ENCODE measurements at places on chromosomes 7 and 10.

GRCh38 chr7:47094462-47094861 lies 487.4 kb downstream of the TNS3 start:
- no peak for DNase-seq

- no peak for DNase-seq
Measured at GRCh38 chr7:108014215-108014614, 11.3 kb upstream of the LAMB1 start.

DNA sequence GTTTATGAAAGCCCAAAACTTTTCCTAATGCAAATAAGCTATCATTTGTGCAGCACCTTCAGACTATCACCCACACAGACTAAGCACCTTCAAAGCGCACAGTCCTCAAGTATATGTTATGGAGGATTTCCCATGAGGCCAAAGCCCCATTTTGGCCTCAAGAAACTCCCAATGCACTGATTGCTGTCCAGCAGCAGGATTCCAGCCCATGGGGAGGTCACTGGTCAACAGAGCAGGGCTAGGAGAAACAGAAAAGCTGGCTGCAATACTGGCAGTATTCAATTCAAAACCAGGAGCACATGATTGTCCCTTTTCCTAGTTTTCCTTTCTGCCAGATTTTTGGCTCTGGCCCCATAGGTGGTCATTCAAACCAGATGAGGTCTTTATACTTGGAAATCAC lies 24.5 kb upstream of the KIAA1217 start:
- DNase-seq: no peak

DNA sequence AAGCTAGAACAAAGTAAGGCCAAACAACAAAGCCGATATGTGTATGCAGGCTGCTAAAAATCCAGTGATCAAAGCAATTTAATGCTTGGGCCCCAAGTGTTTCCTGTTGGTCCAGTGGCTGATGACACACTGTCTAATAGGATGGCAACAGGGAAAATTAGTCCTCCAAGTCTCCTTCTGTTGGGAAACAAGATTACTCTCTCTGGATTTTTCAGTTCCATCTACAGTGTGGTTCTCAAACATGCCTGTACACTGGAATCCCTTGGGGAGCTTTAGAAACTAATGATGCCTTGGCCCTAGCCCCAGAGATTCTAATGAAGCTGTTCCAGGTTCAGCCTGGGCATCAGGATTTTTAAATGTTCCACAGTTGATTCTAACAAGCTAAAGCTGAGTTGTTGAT lies 198.7 kb downstream of the AHR start:
- no peak for DNase-seq

GRCh38 chr10:26479766-26480492 lies 41.8 kb downstream of the APBB1IP start:
- DNase-seq: no peak

DNA sequence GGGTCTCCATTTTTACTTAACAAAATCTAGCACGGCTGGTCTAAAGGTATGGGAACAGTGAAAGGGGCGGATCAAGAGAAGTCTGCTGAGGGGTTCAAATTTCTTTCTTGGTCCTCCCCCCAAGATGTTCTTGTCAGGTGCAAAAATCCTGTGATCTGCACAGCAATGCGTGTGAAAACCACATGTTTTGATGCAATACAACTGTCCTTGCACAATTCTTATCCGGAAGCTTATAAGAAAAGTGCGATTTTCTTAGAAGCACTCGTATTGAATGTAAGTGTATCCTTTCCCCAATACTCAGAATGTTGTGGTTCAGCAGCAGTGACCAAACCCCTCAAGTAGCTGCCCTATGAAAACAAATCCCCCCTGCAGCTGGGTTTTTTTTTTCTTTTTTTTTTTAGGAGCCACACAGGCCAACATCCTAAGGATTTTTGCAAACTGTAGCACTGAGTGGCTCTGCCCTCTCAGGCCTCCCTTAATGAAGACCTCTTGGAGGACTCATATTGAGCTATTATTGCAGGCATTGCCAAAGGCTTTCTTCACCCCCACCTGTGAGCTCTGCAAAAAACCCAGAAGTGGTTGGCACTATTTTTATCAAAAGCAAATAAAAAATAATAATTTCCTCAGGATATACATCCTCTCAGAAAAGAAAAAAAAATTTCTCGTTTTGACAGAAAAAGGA lies 151.9 kb upstream of the ITGB1 start:
- DNase-seq: no peak

GRCh38 chr10:48835781-48836180 lies 103.9 kb downstream of the LRRC18 start:
- DNase-seq: no peak

DNA sequence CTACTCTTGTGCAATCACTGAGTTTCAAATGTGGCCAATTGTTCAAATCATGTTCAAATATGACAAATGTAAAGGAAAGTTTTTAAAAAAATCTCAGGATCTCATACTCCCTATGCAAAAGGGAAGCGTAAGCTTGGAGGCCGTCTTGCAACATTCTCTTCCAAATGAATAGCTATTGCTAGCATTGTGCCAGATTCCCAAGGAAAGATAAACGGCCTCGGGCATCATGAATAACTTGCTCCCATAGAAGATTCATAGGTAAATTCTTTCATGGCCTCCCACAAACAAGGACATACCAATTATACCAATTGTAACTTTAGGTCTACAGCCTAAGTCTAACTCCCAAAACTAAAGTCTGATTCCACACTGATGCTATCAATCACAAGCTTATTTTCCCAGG lies 416.9 kb downstream of the THSD7A start:
- DNase-seq: no peak

- DNase-seq: no peak
Measured at GRCh38 chr10:79451046-79451699, 5.7 kb upstream of the ZCCHC24 start.

- DNase-seq: no peak
Measured at GRCh38 chr10:132668048-132668394, 117.9 kb downstream of the NKX6-2 start.

- no peak for DNase-seq
Measured at GRCh38 chr7:117248829-117249228, 74.0 kb downstream of the WNT2 start.

DNA sequence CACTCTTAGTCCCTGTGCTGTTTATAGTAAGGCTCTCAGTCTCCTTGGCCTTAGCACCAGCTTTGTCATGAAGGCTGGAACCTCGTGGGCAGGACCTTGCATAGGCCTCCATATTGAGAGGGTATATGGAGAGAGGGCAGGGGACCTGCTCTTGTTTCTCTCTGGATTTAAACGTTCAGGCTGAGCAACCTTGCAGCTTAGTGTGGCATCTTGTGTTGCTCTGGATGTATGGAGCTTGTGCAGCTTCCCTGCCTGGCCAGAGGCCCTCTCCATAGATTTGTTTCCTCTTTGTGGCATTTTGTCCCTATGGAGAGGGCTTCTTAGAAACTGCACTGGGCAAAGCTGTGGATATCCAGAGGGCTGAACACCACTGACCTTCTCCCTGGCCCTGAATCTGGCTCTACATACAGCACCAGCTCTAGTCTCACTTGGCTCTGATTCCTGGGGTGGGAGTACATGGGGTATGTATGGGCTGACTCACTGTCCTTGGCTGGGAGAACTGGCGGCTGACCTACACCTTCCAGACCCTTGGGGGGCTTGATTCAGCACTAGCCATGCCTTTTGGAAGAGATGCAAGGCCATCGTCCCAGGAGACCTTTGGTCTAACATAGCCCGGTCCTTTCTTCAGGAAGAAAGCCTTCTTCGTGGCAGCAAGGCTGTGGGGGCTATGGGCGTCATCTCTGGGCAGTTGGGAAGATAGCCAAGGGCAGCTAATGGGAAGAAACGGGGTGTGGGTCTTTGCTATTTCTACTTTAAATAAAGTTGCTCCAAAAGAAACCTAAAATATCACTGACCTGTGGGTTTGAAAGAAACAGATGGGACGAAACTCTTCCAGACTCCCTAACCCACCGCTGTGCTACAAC lies 30.5 kb downstream of the ITPRIP start:
- DNase-seq: no peak

DNA sequence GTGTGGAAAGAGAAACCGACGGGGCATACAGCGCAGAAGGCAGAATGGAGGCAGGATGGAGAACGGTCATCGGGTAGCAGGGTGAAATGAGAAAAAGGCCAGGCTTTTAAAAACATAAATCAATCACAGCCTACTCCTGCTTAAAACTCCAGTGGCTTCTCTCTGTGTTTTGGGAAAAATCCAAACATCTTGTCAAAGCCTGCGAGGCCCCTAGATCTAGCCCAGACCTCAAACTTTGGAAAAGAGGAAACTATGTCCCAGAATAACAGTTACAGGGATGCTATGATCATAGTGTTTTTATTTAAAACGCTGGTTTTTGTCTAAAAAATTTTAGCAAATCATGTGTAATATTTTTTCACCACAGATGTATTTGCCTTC lies 41.1 kb downstream of the PPP1R3C start:
- no peak for DNase-seq

DNA sequence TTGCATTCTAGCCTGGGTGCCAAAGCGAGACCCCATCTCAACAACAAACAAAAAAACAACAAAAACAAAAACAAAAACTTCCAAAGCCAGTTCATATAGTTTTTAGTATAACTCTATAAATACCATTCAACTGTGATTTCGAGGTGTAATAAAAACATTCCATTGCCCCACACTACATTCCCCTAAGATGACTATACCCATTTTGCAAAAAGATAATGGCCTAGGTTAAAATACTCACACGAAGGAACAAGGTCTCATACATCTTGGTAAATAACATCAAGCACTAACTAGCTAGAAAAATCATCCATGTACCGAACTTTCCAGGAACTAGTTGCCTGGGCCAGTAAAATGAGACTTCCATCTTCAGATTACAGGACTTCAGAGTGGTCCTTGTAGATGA lies 55.4 kb downstream of the GLI3 start:
- DNase-seq: no peak

DNA sequence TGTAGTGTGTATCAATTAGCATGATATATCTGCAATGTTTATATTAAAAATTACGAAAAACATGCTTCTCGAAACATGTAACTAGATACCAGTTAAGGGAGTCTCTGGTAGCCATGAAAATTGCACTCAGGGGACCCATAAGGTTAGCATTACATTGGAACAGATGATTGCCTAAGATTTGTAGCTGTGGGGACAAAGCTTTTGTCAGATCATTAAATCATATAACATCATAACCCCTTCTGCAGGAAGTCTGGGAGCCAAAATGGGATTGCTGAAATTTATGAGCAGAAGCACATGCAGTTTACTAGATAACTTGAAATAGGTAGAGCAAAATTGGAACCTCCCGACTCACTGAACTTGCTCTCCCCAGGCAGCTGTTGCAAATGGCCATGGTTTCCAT lies 235.0 kb upstream of the IGFBP3 start:
- no peak for DNase-seq

GRCh38 chr7:14836571-14837189 lies 65.9 kb downstream of the DGKB start:
- DNase-seq: peak; percentile 29

- no peak for DNase-seq
Measured at GRCh38 chr7:24899161-24899560, 80.8 kb downstream of the OSBPL3 start.

GRCh38 chr7:3042861-3043489 lies 692 bp downstream of the CARD11 start:
- no peak for DNase-seq

- DNase-seq: no peak
Measured at GRCh38 chr7:94510582-94511496, 1.2 kb downstream of the CASD1 start.

- no peak for DNase-seq
Measured at GRCh38 chr7:1377111-1377909, 82.0 kb downstream of the MICALL2 start.

- no peak for DNase-seq
Measured at GRCh38 chr7:18450019-18450418, 45.5 kb upstream of the HDAC9 start.

GRCh38 chr7:144516729-144517525 lies 113.4 kb upstream of the NOBOX start:
- no peak for DNase-seq

GRCh38 chr10:21769041-21769440 lies 234.5 kb downstream of the DNAJC1 start:
- no peak for DNase-seq

DNA sequence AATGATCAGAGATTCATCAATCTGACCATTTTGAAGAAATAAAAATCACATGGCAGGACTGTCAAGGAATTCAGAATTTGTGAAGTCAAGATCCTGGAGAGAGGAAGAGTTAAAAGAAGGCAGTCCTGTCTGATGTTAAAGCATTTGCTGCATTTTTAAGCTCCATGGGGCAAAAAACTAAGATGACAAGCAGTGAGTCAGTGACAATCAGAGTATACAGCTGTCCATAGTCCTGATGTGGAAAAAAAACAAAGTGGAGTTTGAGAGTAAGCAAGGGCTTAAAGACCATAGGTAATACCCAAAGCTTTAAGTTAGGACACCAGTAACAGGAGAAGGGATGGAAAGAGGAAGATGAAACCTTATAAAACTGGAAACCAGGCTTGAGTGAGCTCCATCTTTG lies 412.7 kb upstream of the ANKRD30A start:
- DNase-seq: no peak

DNA sequence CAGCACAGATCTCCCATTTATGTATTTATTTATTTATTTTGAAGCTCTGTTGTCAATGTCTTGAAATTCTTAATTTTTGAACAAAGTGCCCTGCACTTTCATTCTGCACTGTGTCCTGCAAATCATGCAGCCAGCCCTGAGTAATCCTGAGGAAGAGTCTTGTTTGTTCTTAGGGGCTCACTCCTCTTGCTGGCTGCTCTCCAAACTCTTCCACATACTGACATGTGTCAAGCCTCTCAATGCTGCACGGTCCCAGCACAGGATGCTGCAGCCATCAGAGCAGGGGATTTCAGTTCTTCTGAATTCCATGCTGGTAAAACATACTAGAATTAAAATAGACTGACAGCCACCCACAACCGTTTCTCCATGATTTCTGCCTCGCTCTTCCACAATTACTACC lies 207.2 kb downstream of the PARD3 start:
- DNase-seq: no peak

- DNase-seq: no peak
Measured at GRCh38 chr10:92692697-92693533, 3.2 kb downstream of the HHEX start.

- no peak for DNase-seq
Measured at GRCh38 chr10:112442063-112442462, 4.7 kb downstream of the ZDHHC6 start.

DNA sequence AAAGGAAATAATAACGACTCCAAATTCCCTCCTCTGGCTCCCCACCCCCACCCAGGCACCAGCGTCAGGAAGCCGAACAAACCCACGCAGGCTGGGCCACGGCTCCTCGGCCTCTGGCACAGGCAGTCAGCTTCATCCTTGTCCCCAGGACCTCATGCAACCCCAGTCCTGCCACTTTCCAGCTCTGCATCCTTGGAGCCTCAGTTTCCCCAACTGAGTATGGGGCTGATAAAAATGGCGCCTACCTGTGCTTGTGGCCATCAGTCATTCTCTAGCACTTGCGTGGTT lies 137.1 kb downstream of the RGS10 start:
- no peak for DNase-seq

- DNase-seq: no peak
Measured at GRCh38 chr7:74093671-74094223, 10.1 kb downstream of the LIMK1 start.

DNA sequence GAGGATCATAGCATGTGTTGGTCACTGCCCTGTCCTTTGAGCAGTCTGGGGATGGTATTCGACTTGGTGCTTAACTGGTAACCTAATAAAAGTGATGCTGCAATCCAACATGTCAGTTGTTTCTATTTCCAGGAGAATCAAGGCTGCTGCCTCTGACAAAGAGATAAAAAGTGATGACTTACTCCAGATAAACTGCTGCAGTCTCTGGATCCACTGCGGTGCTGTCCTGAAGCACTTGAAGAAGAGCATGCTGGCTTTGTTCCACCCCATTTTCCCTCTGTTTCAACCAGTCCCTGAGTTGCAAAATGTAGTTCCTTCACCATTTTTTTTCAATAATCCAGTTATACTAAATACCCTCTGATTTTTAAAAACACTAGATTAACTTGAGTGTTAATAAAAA lies 403.5 kb upstream of the ANKRD30A start:
- no peak for DNase-seq

Data from H1 (cell line).